ENCODE measurements at places on chromosomes 16 and 17.

GRCh38 chr17:63934183-63935112 is 2.3 kb upstream of the CD79B start:
- DNase-seq = no peak

- no peak for DNase-seq
Observed at GRCh38 chr17:75531721-75532072, 6.2 kb downstream of the LLGL2 start.

DNA sequence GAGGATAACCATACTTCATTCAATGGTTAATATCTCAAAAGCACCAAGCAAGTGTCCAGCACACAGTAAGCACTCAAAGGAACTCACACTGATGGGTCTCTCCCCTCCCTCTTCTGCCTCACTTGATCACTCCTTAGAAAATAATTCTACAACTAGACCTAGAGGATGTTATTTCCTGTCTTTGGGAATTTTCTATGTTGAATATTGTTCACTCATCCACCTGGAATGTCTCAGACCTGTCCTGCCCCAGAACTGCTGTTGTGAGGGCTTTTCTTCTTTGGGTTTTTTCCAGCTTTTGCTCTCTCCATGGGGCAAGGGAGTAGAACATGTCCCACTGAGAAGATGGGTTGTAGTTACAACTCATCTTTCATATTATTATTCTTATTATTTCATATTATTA is 25.3 kb downstream of the NXPH3 start:
- DNase-seq = no peak

DNA sequence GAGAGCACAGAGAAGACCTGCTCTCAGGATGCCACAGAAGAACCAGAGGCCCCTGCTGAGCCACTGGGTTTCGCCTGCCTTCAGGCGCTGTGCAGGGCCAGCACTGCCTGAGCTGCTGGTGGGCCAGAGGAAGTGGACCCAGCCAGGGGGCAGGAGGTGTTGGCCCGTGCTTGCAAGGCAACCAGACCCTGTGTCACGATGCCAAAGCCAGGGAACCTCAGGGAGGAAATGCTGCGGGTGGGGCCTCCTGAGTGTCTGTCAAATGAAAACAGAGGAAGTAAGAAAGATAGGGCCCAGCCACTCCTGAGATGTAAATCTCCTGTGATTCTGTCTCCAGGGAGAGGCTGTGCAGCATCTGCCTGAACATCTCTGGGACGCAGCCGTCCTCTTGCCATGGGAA is 58.1 kb upstream of the ADORA2B start:
- DNase-seq = no peak

All from fibroblast of skin of abdomen (primary cell).